ENCODE measurements at places on chromosomes 13 and 19. TPM values are rescaled to one million over a fixed set of nuclear protein-coding genes. Genes with fewer than 3 reads are reported as not detected.

DNA sequence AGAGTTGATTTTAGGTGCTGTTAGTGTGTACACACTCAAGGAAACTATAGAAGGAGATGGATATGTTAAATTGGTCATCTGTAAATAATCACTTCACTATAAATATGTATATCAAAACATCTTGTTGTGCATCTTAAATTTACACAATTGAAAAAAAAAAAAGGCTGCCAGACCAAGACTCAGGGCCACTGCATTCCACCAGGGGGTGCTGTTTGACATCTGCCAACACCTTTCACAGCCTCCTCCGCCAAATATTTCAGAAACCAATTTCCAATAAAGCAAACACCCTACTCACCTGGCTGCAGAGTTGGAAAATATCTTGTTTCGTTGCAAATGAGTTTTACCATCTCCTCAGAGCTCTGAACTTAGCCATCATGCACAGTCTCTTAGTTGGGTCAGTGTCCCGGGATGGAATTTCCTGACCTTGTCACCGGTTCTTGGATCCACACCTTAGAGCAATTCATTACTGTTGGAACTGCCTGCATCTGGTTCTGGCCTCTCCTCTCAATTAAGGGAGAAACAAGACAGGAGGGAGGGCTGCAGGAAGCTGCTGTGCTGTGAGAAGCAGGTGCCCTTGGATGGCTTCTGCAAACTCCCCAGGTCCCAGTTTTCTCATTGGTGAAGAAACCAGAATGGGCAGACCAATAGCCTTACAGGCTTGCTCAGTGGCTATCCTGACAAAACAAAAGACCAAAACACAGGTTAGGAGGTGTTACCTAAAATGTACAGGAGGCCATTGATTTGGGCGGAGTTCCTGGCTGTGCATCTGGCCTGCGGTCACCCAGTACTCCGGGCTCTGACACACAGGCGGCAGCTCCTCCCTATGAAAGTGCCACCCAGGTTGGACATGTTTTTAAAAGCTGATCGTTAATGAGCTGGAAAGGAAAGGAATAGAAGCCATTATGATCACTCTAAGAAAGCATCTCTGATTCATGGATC, 746.6 kb downstream of the UQCRFS1 start:
- DNase-seq: peak; percentile 24

DNA sequence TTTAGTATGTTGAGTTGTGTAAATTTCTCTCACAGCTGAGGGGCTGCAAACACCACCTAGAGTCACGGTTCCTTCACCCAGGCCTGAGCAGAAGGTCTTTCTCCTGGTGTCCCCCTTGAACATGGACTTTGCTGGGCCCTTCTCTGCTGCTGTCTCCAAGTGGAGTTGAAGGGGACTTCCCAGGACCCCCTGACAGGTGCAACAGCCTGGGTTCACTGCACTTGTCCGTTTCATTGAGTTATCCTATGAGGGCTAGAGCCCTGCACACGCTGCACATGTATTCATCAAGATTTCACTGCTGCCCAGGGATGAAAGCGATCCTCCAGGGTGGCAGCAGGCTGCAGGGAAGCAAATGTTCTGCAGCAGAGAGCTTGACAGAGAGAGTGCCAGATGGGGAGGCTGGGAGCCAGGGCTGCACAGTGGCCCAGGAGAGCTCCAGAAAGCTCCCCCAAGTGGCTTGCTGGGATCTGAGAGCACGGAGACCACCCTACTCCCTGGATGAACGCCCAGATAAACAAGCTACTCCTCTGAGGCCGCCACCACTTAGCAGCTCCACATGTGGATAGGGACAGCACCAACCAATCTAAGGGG, 10.3 kb downstream of the TMEM272 start:
- peak; percentile 69 for DNase-seq

APLP1 gene
- total RNA-seq: 11.1 TPM

- no peak for DNase-seq
Observed at GRCh38 chr19:49339301-49340068, 4.3 kb downstream of the CD37 start.

RASGRP4 gene
- total RNA-seq: not detected

Measured in SJSA1 (cell line).